ENCODE measurements at places on chromosomes 11 and 22.

GRCh38 chr11:126440276-126440675 lies 84.8 kb downstream of the ST3GAL4 start:
- DNase-seq: no peak

- DNase-seq: no peak
Measured at GRCh38 chr11:13216019-13216710, 61.4 kb upstream of the BMAL1 start.

GRCh38 chr11:2885017-2885677 lies 428 bp downstream of the CDKN1C start:
- DNase-seq: peak; percentile 55

GRCh38 chr22:49699476-49699875 lies 128.2 kb downstream of the BRD1 start:
- DNase-seq: no peak

DNA sequence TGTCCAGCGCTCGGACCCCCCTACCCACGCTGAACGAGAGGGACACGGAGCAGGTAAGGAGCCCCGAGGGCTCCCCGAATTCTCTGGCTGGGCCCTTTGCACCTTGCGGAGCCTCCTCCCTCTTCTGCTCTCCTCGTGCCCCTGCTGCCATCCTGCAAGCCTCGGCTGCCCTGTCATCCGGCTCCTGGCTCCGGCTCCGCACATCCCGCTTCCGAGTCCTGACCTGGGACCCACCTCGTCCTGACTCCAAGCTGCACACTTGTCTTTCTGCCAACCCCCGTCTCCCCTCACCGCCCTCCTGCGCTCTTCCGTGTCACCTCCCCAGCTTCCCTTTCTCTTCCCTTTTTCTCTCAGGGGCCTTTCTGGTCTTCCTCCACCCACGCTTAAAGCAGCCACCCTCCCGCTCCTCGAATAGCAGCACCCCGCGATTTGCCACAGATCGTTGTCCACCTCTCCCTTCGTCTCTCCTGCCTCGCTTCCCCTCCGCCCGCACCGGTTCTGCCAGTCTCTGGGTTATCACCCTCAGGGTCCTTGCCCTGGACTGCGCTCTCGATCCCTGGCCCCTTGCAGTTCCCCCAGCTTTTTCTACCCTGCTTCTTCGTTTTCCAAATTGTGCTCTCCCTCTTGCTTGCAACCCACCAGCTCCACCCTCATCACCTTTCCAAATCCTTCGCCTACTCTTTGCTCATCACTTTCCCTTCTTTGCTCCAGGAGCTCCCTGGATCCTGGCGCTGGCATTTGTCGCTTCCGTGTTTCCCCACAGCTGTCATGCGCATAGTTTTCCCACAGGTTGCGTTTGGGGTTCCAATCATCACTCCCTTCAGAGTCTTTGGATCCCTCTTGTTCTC lies 822 bp downstream of the MARK2 start:
- DNase-seq: peak; percentile 12

GRCh38 chr11:104405277-104405676 lies 241.3 kb upstream of the PDGFD start:
- DNase-seq: no peak

GRCh38 chr11:23398052-23398451 lies 537.8 kb upstream of the CCDC179 start:
- no peak for DNase-seq

GRCh38 chr22:46357711-46358520 lies 22.4 kb downstream of the TRMU start:
- no peak for DNase-seq

GRCh38 chr11:24240496-24241175 lies 256.2 kb upstream of the LUZP2 start:
- no peak for DNase-seq

- no peak for DNase-seq
Measured at GRCh38 chr22:37417677-37418348, 9.5 kb downstream of the ELFN2 start.

GRCh38 chr11:103487113-103487512 lies 377.9 kb downstream of the DYNC2H1 start:
- no peak for DNase-seq

DNA sequence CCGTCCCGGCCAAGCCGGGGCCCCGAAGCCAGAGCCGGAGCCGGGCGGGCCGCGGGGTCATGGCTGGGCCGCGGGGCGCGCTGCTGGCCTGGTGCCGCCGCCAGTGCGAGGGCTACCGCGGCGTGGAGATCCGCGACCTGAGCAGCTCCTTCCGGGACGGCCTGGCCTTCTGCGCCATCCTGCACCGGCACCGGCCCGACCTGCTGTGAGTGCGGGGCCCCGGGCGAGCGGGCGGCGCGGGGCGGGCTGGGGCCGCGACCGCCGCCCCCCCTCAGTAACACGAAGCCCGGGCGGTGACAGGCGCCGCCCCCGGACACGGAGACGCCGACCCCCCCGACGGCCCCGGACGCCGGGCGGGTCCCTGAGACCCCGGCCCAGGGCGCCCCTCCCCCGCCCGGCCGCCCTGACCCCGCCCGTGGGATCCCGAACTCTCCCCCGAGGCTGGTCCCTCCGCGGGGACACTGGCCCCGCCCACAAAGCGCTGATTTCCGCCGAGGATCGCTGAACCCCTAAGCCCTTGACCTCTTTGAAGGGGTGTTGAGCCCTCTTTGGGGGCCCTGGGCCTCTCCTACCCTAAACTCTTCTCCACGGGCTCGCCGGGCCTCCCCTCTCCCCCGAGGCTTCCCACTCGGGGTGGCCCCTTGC lies 389 bp downstream of the MICALL1 start:
- no peak for DNase-seq

- no peak for DNase-seq
Measured at GRCh38 chr11:105241136-105241535, 101.6 kb upstream of the CARD18 start.

- DNase-seq: no peak
Measured at GRCh38 chr11:64092761-64093136, 57.0 kb downstream of the FLRT1 start.

- no peak for DNase-seq
Measured at GRCh38 chr22:34866495-34867131, 199.3 kb upstream of the ISX start.

GRCh38 chr22:25060522-25061071 lies 108.1 kb downstream of the KIAA1671 start:
- DNase-seq: no peak

- no peak for DNase-seq
Measured at GRCh38 chr11:20154381-20154780, 5.9 kb downstream of the DBX1 start.

DNA sequence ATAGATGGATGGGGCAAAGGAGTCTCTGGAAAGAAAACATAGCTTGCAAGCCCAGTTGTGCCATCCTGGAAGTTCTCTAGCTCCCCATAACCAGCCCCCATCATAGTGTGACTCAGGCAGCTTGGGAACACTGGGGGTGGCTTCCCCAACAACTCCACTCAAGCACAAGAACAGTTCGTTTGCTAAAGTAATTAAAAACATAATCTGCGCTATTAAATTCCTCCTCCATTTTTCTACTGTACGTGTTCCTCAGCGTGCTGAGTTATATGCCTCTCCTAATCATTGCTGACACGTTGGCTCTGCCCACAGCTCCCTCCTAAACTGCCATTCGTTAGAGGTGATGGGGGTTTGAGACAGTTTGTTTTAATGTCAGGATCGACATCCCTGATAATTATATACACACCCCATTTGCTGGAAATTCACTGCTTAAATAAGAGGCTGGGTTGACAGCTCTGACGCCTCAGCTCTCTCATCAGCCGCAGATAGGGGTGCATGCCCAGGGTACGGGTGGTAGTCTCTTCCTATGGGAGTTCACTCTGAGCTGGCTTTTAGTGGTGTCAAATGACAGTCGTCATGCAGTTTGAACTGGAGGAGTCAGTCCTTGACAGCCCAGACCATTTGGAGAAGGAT lies 59.5 kb upstream of the SEZ6L start:
- DNase-seq: no peak

GRCh38 chr11:128501632-128502549 lies 85.5 kb downstream of the ETS1 start:
- DNase-seq: no peak

GRCh38 chr11:72483412-72484186 lies 49.3 kb upstream of the CLPB start:
- DNase-seq: peak; percentile 98

- no peak for DNase-seq
Measured at GRCh38 chr22:44263547-44263946, 49.2 kb downstream of the SHISAL1 start.

GRCh38 chr11:110973401-110973980 lies 261.3 kb upstream of the ARHGAP20 start:
- no peak for DNase-seq

- no peak for DNase-seq
Measured at GRCh38 chr11:38411149-38411548, 1813.1 kb upstream of the RAG2 start.

DNA sequence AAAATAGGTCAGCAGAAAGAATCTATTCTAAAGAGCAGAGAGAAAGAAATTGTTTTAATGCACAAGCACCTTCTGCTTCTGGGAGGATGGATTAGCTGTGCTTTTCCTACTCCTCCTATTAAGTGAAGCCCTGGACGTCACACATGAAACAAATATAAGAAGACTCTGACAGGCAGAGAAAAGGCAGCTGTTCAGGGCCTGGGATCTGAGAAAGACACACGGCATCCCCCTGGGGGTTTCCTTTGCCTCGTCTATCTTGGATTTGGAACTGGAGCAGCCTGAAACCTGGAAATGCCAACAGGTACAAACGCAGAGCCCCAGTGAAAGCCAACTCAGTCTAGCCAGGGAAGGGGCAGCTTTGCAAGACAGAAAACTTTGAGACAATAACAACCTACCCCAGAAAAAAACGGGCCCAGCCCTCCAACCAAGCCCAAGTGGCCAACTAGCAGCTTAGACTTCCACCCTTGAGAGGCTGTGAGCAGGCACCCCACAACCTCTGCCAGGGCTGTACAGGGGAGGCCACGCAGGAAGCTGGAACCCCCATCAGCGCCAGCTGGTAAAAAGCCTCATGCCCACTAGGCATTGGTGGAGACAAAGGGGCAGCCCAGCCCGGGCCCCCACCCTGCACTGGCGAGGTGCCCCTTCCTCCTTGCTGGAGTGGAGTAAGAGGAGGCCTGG lies 7.3 kb downstream of the CERK start:
- DNase-seq: no peak

DNA sequence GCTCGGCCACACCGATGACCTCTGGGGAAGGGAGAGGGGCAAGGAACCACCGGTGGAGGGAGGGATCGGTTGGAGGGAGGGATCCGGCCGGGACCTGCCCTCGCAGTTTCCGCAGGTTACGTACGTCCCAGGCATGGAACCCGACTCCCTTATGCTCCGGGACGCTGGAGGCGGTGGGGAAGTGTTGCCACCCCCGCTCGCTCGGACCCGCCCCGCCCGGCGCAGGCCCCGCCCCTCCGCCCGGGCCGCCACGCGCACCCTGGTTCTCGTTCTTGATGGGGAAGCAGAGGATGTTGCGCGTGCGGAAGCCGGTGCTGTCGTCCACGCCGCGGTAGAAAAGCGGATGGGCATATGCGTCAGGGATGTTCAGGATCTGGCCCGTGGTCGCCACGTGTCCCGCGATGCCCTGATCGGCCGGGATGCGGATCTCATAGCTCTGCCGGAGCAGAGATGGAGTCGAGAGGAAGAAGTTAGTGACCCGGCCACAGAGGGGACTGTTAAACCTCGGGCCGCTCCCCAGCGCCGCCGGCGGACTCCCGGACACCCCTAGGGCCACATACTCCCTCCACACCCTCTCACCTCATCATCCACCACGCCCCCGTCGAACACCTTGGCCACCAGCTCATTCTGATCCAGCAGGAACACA lies 89.8 kb downstream of the PDE2A start:
- no peak for DNase-seq

DNA sequence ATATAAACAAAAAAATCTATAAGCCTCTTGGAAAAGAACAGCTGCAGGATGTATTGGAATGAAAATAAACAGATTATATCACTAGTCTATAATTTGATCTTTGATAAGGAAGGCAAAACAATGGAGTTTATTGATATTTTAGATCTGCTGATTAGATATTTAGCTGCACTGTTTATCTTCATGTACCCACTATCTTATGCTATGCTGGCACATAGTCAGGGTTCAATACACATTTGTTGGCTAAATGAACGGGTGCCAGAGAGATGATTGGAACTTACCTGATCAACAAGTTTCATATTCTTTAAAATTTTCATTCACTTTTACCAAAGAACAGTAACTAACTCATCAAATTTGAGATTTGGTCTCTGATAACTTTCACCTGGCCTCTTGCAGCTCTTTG lies 26.9 kb downstream of the MMP20 start:
- no peak for DNase-seq

- no peak for DNase-seq
Measured at GRCh38 chr22:19984851-19985811, 31.5 kb downstream of the ARVCF start.

GRCh38 chr11:113533425-113533698 lies 58.2 kb upstream of the DRD2 start:
- no peak for DNase-seq

- no peak for DNase-seq
Measured at GRCh38 chr22:44305455-44305854, 7.3 kb downstream of the SHISAL1 start.

- DNase-seq: peak; percentile 34
Measured at GRCh38 chr11:113728814-113729213, 22.7 kb upstream of the TMPRSS5 start.

DNA sequence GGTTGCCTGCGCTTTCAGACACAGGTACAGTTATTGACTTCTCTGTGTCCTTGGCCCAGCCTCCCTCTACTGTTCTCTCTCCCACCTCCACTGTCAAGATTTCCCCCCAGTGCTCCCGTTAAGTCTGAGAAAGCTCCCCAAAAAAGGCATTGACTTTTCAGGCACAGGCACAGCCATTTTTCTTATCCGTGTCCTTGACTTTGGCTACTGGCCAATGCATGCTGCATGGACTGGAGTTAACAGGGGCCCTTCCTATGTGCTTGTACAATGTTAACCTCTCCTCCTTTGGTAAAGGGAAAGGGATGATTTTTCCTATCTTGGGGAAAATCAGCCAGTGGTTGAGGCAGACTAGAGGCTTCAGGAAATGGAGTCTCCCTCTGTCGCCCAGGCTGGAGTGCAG lies 4.3 kb downstream of the APOL5 start:
- no peak for DNase-seq

DNA sequence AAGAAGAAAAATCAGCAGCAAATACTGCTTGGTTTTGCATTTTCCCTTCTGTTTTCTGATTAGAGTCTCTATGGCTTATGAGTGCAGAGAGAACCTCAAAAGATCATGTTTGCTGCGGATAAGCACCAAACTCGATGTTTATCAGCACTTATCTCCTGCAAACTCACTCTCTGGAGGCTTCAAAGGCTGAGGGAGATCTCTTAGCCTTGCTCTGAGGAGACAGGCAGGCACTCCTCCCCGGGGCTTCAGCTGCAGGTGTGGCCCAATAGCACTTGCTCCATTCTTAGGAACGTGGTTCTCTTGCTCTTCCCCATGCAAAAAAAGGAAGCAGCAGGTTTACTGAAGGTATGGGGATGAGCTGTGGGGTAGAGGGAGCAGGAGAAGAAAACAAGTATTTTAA lies 45.1 kb downstream of the FLI1 start:
- no peak for DNase-seq

DNA sequence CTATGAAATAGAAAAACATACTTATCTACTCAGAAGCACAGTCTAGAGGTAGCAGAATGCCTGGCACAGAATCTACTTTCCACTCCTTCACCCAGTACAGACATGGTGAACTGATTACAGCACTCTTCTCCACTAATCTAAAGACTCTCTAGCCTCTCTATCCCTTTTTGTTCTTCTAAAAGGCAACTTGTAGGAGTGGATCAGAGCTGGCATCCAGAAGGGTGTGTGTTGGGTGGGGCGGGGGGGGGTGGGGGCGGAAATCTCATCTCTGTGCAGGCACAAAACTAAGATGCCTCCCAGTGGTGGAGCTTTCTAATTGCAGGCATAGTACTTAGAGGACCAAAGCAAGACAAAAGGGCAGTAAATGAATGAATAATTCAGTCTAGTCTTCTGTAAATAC lies 11.5 kb upstream of the EMID1 start:
- DNase-seq: no peak

Data from dermis microvascular lymphatic vessel endothelial cell (primary cell).